Stimulated activated CD8-positive, alpha-beta memory T cell treated with anti-CD3 and anti-CD28 coated beads, Interleukin-2, amount 100 ng/mL, for 48 hours (primary cell): ENCODE measurements at places on chromosomes 12 and 14.

GRCh38 chr14:51638071-51638944, 13.4 kb upstream of the FRMD6 start:
- DNase-seq, result no peak

DNA sequence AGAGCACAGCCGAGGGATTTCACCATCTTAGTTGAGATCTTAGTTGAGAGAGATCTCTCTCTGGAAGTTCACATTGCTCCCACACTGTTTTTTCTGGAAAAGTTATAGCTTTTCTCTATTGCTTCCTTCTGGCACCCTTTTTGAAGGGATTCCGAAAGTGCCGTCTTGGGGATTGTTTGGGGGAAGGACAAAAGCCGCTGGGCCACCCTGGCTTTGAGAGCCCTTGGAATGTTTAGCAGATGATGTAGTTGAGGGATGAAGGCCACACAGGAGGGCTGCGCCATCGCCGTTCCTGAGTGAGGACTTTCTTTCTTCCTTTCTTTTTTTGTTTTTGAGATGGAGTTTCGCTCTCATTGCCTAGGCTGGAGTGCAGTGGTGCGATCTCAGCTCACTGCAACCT, 17.7 kb downstream of the PLEKHG3 start:
- DNase-seq, result no peak

GRCh38 chr14:56895154-56895553, 84.9 kb upstream of the OTX2 start:
- DNase-seq, result no peak

- DNase-seq, result no peak
These were observed 608 bp downstream of the PTGES3 start for GRCh38 chr12:56687223-56688128.

DNA sequence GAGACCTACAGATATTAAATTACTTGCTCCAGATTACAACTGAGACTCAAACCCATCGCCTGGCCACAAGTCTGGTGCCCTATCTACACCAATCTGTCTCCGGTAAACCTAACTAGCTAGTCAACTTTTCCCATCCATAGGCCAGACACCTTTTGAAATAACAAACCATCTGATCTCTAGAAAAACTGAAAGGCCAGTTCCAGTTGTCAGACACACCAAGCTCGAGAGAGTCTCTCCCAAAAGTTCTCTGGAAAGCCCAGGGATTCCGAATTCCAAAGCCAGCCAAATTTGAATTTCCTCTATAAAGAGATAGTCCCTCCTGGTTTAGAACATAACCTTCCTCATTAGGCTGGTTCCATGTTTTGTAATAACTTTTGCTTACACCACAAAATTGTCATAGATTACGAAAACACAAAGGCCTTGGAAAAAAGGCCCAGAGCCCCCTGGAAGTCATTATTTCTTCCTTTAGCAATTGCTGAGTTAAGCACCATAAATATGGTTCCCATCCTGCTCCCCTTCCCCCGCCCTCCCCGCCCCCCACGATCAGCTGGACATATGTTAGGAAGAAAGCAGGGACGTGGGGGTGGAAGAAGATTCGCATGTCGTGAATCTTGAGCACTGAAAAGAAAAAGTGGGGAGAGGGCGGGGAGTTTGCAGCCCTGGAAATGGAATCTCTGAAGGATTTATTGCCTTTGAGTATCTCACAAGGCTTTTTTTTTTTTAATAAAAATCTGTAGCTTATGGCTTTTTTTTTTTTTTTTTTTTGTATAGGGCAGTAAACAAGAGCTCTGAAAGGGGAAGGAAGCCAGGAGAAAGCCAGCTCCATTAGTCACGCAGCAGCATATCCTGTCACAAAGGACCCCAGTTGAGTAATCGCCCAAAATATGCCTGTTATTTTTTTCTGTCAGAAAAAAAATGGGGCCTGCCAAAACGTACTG, 110.4 kb downstream of the ZFP36L1 start:
- DNase-seq, result no peak

GRCh38 chr14:57058319-57058718, 210.4 kb downstream of the EXOC5 start:
- DNase-seq, result no peak

GRCh38 chr12:115396567-115396966, 712.6 kb upstream of the TBX3 start:
- no peak for DNase-seq

DNA sequence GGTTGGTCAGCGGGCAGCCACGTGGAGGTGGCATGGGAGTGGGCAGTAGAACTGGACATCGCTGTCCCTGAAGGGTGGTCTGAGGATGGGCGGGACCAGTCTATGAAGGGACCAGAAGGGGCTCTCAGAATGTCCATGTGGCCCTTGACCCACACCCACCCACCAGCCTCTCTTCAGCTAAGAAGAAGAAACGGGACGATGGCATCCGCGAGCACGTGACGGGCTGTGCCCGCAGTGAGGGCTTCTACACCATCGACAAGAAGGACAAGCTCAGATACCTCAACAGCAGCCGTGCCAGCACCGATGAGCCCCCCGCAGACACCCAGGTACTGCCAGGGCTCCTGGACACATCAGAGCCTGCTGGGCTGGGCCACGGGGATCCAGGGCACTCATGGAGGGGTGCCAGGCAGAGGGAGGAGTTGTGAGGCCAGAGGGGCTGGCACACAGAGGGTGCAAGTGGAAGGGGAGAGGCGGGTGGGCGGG, 21.3 kb downstream of the SETD1B start:
- no peak for DNase-seq

GRCh38 chr12:62588916-62589315, 122.3 kb downstream of the MON2 start:
- no peak for DNase-seq

GRCh38 chr12:34390846-34391700, 368.8 kb downstream of the ALG10 start:
- DNase-seq, result no peak

GRCh38 chr14:76115010-76115422, 36.7 kb upstream of the GPATCH2L start:
- no peak for DNase-seq

GRCh38 chr12:11545484-11546330, 103.8 kb upstream of the ETV6 start:
- DNase-seq, result peak; percentile 26

- DNase-seq, result no peak
These were observed 339.1 kb downstream of the TMEM132D start for GRCh38 chr12:129564768-129565167.

- no peak for DNase-seq
These were observed 23.1 kb upstream of the COL2A1 start for GRCh38 chr12:48027183-48028002.

GRCh38 chr12:6840330-6840729, 395 bp upstream of the GNB3 start:
- DNase-seq, result no peak

DNA sequence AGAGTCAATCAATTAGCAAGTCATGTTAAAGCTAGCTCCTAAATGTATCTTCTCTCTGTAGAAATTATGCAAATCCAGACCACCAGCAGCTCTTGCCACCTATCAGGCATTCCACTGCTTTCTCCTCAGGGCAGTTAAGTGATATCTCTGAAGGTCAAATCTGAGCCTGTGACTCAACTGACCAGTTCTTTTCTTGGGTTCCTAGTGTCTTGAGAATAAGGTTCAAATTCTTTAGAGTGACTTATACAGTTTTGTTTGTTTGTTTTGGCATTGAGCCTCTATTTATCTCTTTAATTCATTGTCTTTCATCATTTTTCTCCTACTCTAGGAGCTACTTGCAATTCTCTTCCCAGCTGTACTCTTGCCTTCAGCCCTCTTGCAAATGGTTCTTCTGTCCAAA, 2.5 kb upstream of the LRIG3 start:
- no peak for DNase-seq
